Ascending aorta (tissue), 2 donors: ENCODE measurements at places on chromosomes 1 and 21. TPM values are rescaled to one million over a fixed set of nuclear protein-coding genes. Genes with fewer than 3 reads are reported as not detected.
A peak's percentile ranks its signal among the peaks of the same experiment; 100 is the strongest.

S100A1 gene
- not detected for total RNA-seq

DNA sequence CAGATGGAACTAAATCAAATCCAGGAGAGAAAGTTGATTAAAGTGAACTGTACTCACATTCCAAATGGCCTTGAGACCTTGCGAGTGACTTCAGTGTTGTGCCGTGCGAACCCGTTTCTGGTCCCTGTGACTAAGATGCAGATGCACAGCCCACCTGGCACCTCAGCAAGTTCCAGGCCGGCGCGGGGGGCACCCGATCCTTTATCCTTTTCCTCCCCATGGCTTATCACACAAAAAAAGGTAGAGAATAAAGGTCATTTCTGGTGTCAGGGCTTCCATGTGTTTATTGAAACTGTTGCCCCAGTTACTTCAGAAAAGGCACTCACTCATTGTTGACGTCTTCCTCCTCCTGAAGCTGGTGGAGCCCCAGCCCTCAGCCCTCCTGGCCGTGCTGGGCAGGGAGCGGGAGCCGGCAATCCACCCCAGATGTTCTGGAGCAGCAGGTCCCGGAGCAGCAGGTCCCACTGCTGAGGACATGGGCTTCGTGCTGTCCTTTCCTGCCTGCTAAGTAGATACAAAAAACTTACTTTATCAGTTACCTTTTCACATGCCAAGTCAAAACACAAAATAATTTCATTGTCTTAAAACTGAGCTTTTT is 53.0 kb downstream of the PCNT start:
- no peaks in the 10 kb centered on the region for H3K36me3 ChIP-seq
- no peak overlapping the region for H3K27ac ChIP-seq
- no peak for DNase-seq

CELA3B gene
- total RNA-seq, result not detected

DNA sequence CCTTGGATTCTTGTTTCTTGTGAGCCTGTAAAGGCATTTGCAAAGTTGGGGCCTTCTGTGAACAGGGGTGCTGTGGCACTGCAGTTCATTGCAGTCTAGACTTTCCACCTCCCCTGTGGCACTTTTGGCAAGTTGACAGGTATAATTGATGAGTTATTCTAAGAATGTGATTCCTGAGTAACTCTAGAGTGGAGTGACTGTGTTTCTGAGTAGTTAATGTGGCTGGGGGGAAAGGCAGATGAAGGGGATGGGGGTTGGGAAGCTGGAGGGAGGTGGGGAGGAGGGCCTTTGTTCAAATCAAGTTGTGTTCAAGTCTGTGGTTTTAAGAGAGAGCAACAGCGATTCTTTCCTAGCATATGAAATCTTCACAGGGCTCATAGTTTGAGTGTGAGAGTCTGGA is 32.9 kb downstream of the PBX1 start:
- H3K4me1 ChIP-seq, result no peaks in the 10 kb centered on the region
- no peak for DNase-seq

- H3K27ac ChIP-seq, result no peak overlapping the region
- H3K36me3 ChIP-seq, result no peaks in the 10 kb centered on the region
- H3K4me1 ChIP-seq, result peaks cover 6% of the 10 kb centered on the region
- no peak overlapping the region for H3K4me3 ChIP-seq
- DNase-seq, result no peak
These were observed 5.3 kb downstream of the SAMD11 start for GRCh38 chr1:928825-929661.

DNA sequence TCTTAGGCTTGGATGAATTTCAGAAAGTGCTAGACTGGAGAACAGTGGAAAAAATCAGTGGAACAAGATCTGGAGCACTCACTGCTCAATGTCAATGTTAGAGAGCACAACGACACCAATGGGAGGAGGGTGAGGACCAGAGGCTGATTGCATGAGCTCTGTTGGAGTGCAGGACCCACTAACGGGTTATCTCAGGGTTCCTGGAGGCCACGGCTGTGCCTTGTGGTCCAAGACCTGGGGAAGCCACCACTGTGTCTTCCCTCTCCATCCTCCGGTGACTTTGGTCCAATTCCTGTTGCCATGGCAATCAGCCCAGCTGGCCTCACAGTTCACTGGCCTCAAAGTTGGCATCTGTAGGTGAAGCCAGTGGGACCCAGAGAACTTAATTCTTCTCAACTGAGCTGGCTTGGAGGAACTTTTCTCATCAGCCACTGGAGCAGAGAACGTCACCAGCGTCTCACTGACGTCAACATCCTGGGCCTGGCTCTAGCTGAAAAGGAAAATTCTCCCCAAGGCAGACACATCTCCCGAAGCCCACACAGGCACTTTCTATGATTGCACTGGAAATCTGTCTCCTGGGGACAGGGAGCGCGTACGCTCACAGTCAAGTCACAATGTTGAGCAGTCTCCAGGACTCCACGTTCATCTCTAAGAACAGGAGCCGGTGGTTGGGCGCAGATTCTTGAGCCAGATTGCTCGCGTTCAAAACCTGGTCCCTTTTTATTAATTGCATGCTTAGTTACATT is 21.9 kb upstream of the GPR157 start:
- H3K27me3 ChIP-seq, result no peaks in the 10 kb centered on the region
- no peak overlapping the region for H3K4me3 ChIP-seq
- peaks cover 15% of the 10 kb centered on the region for H3K4me1 ChIP-seq
- no peak for DNase-seq

SPATA46 gene
- total RNA-seq, result not detected

DNA sequence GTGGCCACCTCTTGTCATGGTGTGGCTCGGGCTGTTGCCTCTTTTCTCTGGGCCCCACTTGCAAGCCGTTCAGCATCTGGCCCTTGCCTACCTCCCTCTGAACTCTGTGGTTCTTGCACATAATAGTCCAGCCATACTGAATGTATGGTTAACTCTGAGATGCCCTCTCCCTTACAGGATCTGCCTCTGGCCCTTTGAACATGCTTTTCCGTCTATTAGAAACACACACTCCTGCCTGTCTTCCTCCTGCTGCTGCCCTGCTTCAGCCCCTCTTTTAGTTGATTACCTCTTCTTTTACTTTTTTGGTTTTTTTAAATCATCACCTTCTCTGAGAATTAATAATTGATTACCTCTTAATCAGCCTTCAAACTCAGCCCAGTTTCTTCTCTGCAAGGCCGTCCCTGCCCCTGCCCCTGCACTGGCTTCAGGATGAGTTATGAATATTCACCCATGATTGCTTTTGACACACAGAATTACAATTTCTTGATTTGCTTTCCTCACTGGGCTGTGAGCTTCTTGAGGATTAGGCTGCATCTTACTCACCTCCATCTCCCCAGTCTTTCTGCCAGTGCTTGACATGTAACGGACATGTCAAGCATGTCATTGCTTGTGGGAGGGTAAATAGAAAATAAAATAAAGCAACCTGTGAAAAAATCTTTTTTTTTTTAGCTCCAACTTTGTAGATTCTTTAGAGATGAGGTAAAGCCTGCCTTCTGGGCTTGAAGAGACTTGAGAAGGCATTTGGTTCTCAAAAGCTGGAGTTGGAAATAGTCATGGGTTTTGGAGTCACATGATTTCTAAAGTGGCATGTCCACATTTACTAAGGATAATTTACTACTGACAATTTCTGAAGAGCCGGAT is 158.3 kb downstream of the PLXNA2 start:
- H3K27me3 ChIP-seq, result no peaks in the 10 kb centered on the region
- no peak for DNase-seq
- peaks cover 25% of the 10 kb centered on the region for H3K4me1 ChIP-seq
- peak overlapping the region; percentile 40 for H3K4me3 ChIP-seq
- peak overlapping the region; percentile 62 for H3K27ac ChIP-seq

DNA sequence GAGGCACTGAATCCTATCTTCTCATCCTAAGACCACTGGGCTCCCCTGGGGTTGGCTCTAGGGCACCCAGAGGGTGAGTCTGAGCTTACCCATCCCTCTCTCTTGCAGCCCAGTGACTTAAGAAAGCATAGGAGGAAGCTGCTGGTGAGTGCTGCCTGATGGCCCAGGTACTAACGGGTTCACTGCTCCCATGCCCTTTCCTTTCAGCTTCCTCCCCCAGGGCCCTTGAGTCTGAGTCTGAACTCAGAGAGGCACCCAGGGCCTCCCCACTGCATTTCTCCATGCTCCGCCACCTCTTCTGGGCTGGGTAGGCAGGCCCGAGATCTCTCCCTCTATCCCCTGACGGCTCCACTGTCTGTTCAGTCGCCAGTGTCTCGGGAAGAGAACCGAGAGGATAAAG is 29.7 kb downstream of the PPFIA4 start:
- no peak for DNase-seq
- no peak overlapping the region for H3K27ac ChIP-seq
- H3K27me3 ChIP-seq, result no peaks in the 10 kb centered on the region
- peaks cover 13% of the 10 kb centered on the region for H3K36me3 ChIP-seq
- H3K4me1 ChIP-seq, result no peaks in the 10 kb centered on the region

- no peaks in the 10 kb centered on the region for H3K27me3 ChIP-seq
- no peaks in the 10 kb centered on the region for H3K36me3 ChIP-seq
- H3K27ac ChIP-seq, result no peak overlapping the region
- DNase-seq, result no peak
- H3K4me1 ChIP-seq, result no peaks in the 10 kb centered on the region
- no peak overlapping the region for H3K4me3 ChIP-seq
These were observed 1043.6 kb upstream of the ADGRL4 start for GRCh38 chr1:80050085-80050484.

DNA sequence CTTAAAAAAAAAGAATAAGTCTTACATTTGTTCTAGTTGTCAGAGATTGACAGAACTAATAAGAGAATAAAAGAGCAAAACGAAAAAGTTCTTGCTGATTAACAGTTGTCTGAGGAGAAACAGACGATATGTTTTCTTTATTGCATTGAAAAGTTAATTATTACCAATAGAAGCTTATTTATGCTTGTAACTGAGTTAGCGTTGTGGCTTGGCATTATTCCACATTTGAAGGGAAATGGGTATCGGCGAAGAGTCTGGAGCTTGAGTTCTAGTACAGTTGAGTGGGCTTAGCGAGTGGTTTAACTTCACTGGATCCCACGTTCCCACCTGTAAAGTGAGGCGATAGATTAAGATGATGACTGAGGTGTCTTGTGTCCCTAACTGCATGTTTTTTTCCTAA is 109.0 kb downstream of the SDCCAG8 start:
- DNase-seq, result no peak
- H3K27me3 ChIP-seq, result no peaks in the 10 kb centered on the region
- H3K4me1 ChIP-seq, result no peaks in the 10 kb centered on the region
- H3K36me3 ChIP-seq, result peaks cover 19% of the 10 kb centered on the region

- no peak for DNase-seq
- H3K4me1 ChIP-seq, result no peaks in the 10 kb centered on the region
- H3K27ac ChIP-seq, result no peak overlapping the region
- no peaks in the 10 kb centered on the region for H3K36me3 ChIP-seq
- no peak overlapping the region for H3K4me3 ChIP-seq
- no peaks in the 10 kb centered on the region for H3K27me3 ChIP-seq
These were observed 266.3 kb upstream of the OLFM3 start for GRCh38 chr1:102262994-102263393.
